Activated T-cell treated with anti-CD3 and anti-CD28 coated beads, Interleukin-2, amount 50 U/mL, for 72 hours (primary cell): ENCODE measurements at places on chromosomes 1 and 21.
A peak's percentile ranks its signal among the peaks of the same experiment; 100 is the strongest.

DNA sequence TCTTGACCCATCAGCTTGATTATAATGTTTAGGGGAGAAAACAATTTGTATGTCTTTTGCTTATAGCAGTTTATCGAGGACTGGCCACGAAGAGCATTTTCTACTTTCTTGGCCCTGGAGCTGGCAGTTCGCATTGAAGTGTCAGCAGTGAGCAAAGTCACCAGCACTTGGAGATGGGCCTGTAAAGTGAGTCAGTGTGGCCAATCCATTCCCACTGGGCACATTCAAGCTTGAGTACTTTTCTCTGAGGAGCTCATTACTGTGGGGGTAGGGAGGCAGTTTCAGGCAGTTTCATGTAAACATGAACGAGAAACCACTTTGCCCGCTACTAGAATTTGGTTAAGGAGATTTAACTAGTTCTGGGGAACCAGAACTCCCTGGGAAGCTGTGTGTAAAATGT lies 164.8 kb downstream of the PRDM2 start:
- DNase-seq: no peak

- no peak for DNase-seq
Measured at GRCh38 chr1:185159966-185160365, 3.0 kb downstream of the SWT1 start.

DNA sequence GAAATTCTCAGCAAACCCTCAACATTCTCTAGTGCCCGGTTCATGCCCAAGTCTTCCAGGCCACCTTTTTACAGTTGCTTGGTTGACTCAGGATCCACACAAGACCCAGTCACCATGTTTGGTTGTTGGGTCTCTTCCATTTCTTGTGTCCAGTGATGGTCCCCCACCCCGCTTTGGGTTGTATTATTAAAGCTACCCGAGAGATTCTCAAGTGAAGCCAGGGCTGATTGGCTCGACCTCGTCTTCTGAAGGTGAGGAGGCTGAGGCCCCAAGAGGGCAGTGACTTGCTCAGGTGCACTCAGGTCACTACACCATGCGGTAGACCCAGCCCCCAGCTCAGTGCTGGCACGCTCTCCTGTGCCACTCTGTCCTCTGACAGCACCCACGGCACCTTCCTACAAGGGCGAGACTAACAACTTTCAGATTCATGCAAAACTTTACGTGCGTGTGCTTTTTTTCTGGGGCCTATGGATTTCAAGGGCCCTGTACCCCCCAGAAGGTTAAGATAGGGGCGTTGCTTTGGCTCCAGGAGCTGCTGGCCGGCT lies 50.3 kb downstream of the CAPN9 start:
- no peak for DNase-seq

GRCh38 chr1:223732993-223733798 lies 20.9 kb downstream of the CAPN2 start:
- no peak for DNase-seq

DNA sequence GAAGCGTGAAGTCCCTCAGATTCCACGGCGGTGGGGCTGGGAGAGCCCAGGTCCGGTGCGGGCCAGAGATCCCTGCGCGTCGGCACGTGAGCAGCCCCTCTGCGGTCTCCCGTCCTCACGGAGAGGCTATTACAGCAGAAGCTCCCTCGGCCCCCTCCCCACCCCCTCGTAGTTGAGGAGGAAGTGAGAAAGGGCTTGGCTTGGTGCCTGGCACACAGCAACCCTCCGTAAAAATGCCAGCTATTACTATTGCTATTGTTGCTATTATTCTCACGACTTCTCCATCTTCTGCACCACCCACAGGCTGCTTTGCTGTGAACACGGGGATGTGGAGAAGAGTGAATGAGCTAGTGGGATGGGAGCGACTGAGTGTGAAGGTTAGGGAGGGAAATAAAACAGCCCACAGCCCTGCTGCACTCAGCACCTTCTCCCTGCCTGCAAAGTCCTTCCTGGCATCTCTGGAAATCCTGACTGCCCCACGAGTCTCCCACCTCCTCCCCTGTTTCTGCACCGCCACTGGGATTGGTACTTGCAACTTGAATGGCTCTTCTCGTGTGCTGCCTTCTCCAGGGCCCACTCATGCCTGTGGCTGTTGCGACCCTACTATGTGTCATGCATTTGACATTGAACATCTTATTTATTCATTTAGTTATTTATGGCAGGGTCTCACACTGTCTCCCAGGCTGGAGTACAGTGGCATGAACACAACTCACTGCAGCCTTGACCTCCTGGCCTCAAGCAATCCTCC lies 26.6 kb downstream of the ZBTB18 start:
- DNase-seq: no peak

DNA sequence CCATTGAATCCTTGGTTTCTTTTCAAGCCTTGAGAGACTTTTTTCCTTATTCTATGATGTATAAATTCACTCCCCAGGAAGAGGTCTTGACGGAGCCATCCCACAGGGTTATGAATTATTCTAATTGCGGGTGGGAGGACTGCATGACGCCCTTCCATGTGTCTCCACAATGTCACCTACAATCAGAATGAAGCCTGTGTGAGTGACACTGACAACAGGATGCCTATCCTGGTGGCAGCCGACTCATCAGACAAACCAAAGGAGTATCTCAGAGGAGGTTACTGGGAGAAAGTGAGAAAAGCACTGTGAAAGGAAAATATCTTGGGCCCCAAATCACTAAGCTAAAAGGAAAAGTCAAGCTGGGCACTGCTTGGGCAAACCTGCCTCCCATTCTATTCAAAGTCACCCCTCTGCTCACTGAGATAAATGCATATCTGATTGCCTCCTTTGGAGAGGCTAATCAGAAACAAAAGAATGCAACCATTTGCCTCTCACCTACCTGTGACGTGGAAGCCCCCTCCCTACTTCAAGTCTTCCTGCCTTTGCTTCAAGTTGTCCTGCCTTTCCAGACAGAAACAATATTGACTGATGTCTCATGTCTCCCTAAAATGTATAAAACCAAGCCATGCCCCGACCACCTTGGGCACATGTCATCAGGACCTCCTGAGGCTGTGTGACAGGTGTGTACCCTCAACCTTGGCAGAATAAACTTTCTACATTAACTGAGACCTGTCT lies 98.4 kb downstream of the SMYD2 start:
- no peak for DNase-seq

- no peak for DNase-seq
Measured at GRCh38 chr1:27523337-27524020, 33.5 kb upstream of the WASF2 start.

- DNase-seq: no peak
Measured at GRCh38 chr1:153246018-153246417, 13.5 kb upstream of the LORICRIN start.

DNA sequence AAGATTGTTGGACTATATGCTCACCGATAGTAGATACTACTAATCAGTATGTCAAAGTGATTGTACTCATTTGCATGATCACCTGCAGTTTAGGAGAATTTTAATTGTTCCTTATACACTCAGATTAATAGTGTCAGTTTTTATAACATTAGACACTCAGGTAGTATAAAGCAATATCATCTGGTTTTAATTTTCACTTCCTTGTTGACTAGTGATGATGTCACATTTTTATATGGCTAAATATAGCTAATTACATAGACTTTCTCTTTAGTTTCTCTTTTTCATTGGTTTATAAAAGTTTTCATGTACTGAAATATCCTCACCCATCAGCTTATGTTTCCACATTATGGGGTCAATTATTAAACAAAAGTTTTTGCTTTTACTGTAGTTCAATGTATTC lies 1332.4 kb upstream of the ADGRL2 start:
- DNase-seq: no peak

DNA sequence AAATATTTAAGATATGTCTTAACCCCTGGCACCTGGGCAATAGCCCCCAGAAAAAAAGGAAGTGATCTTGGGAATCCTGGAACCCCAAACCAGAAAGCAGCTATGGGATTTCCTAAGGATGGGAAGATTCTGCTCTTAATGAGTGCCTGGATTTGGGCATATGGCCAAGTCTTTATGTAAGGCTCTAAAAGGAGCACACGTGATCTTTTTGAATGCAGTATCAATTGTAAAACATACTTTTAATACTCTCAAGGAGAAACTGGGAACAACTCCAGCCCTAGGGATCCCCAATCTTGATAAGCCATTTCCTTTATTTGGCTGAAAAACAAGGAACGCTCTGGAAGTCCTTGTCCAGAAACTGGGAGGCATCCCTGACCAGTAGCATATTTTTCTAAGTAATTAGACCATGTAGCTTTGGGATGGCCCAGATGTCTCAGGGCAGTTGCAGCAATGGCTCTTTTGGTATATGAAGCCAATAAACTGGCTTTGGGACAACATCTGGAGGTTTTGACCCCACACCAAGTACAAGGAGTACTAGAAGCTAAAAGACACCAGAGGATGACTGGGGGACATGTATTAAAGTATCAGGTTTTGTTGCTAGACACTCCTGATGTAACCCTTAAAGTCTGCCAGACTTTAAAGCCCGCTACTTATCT lies 80.9 kb upstream of the KIAA0040 start:
- DNase-seq: no peak

GRCh38 chr1:223189903-223190724 lies 47.1 kb upstream of the TLR5 start:
- peak; percentile 78 for DNase-seq

DNA sequence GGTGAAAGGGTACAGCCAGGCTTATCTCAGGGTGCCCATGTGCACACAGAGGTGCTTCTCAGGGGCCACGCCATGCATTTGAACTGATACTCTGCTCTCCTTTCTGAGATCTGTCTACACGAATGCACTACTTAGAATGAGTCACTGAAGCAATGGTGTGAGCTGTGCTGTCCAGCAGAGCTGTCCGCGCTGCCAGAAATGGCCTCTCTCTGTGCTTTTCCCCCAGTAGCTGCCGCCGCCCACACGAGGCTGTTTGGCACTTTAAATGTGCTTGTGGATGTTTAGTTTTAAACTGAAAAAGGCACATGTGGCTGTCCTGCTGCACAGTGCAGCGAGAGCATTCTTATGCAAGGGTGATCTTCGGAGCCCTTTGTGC lies 87.1 kb upstream of the COL6A1 start:
- DNase-seq: no peak
